ENCODE measurements at places on chromosomes 16 and 17. TPM values are rescaled to one million over a fixed set of nuclear protein-coding genes. Genes with fewer than 3 reads are reported as not detected.

ZG16B gene
- 2.3 TPM for total RNA-seq

ZNF174 gene
- 8.2 TPM for total RNA-seq

ACSM5 gene
- not detected for total RNA-seq

SHISA9 gene
- not detected for total RNA-seq

KRTAP4-9 gene
- total RNA-seq: not detected

OR3A3 gene
- total RNA-seq: not detected

DNA sequence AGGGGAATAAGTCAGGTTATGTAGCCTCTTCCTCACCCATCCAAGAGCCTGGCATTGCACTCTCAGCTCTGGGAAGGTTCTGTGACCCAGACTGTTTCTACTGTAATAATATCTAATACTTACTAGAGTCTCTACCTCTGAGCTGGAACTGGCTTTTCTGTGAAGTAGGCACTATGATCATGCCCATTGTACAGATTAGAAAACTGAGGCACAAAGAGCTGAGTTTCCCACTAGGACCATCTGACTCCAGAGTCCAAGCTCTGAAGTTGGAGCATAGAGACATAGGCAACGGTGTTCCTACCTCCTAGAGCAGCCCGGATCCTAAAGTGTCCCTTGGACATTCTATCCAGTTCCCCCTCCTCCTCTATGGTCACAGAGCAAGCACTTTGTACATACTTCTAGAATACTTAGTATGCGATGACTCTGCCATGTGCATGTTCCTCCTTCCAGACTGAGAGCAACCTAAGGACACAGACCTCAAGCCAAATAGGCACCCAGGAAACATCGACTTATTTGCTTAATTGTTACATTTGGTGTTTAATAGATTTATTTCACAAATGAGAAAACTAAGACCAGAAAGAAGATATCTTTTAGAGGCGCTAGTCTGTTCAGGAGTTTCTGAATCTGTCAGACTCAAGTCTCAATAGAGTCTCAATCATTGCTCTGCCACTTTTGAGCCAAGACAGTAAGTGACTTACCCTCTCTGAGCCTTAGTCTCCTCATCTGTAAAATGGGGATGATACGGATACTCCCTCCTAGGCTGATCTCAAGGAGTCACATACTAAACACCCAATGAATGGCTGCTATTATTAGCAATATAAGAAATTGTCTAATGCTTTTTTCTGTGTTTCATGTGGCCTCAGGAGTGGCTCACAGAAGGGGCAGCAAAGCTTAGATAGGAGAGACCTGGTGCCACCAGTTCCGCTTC, 3.6 kb downstream of the CLEC19A start:
- peak; percentile 54 for DNase-seq

GRCh38 chr17:30132615-30133014, 16.0 kb downstream of the NSRP1 start:
- DNase-seq: no peak
